Vagina (tissue), 2 donors: ENCODE measurements at places on chromosomes 1 and 21. TPM values are rescaled to one million over a fixed set of nuclear protein-coding genes. Genes with fewer than 3 reads are reported as not detected.

The SMPDL3B gene
- 2.0 TPM for total RNA-seq

The DNASE2B gene
- total RNA-seq, result not detected

The GREM2 gene
- total RNA-seq, result 1.2 TPM

The SNAPIN gene
- 43.2 TPM for total RNA-seq

The LDLRAD1 gene
- total RNA-seq, result not detected

The RBBP5 gene
- total RNA-seq, result 11.3 TPM

- no peak for DNase-seq
Measured at GRCh38 chr1:54506594-54506993, 41.4 kb upstream of the ACOT11 start.

GRCh38 chr1:212479188-212479587 is 46.5 kb downstream of the NENF start:
- DNase-seq, result no peak

- DNase-seq, result no peak
Measured at GRCh38 chr1:30787856-30788495, 30.4 kb upstream of the LAPTM5 start.

DNA sequence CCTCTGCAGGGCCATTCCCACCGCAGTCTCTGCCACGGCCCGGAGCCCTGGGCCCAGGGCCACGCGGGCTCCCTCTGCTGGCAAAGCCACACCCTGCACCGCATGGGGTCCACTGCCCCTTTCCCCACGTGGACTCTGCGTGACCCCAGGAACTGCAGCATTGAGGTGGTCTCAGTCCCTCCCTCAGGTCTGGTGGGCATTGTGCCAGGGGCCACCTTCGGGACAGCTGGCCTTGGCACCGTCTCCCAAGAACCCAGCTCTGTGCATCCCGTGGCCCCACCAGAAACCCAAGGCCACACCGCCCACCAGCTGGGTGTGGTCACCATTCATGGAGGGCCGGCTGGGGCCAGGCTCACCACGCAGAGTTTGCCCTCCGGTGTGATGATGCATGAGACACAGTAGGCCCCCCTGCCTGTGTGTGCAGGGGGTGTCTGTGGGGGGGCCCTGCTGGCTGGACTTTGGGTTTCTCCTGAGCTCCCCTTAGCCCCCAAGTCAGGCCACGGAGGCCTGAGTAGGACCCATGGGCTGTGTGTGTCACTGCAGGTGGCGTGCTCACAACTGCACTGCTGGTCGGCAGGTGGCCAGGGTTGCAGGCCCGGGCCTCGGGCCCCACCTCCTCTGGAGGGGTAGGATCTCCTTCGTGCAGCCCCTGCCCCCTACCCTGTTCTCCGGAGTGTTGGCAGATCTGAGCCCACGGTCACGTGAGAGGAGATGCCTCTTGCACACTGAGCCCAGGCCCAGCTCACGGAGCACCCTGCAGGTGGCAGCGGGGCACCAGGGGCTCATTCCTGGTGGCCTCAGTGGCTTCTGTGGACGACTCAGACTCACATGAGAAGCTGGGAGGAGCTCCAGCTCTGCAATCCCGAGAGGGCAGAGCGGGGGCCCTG is 5.8 kb downstream of the VWA1 start:
- no peak for DNase-seq

DNA sequence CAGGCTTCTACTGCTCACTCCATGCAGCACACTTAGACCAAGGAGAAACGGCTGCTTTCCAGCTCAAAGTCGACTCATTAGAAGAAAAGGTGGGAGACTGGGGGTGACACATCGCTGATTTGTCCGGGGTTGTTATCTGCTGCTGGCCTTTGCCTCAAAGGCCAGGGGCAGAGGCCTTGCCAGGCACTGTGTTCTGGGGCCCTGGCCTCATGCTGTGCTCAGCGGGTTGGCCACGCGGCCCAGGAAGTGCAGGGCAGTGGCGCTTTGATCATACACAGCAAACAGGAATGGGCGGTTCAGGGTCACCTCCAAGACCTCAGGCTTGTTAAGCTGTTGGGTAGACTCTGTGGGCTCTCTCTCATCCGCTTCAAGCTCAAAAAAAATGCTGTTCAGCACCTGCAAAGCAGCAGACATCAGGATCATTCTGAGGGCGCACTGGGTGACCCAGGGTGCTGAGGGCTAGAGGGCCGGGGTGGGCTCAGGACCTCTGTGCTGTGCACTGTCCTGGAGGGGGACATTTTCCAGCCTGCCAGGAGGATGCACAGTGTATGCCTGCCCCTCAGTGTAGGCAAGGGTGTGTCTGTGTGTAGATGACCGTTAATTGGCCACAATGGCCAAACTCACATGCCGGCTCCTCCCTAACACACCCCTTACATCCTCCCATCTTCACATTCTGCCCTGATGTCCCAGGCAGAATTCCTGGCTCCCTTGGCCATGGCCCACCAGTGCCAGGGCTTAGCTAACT is 10.8 kb downstream of the AGT start:
- DNase-seq, result no peak

- DNase-seq, result no peak
Measured at GRCh38 chr1:22383526-22384294, 67.9 kb upstream of the ZBTB40 start.

DNA sequence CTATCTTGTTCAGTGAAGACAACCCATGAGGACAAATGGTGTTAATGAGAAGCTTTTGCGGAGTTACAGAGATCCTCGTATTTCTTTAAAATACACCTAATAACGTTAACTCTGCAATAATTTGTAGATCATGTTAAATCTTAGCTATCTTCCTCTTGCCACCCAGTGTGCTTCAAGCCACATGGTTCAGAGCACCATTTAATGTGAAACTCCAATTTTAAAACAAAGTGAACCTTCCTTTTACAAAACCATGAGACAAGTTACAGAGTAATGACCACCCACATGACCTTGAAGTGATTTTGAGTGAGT is 1.7 kb upstream of the KCNE2 start:
- no peak for DNase-seq

GRCh38 chr1:93715529-93716126 is 34.0 kb upstream of the BCAR3 start:
- DNase-seq, result no peak

- no peak for DNase-seq
Measured at GRCh38 chr1:81407000-81407821, 393.5 kb upstream of the ADGRL2 start.
